ENCODE measurements at places on chromosomes 7 and 10.

DNA sequence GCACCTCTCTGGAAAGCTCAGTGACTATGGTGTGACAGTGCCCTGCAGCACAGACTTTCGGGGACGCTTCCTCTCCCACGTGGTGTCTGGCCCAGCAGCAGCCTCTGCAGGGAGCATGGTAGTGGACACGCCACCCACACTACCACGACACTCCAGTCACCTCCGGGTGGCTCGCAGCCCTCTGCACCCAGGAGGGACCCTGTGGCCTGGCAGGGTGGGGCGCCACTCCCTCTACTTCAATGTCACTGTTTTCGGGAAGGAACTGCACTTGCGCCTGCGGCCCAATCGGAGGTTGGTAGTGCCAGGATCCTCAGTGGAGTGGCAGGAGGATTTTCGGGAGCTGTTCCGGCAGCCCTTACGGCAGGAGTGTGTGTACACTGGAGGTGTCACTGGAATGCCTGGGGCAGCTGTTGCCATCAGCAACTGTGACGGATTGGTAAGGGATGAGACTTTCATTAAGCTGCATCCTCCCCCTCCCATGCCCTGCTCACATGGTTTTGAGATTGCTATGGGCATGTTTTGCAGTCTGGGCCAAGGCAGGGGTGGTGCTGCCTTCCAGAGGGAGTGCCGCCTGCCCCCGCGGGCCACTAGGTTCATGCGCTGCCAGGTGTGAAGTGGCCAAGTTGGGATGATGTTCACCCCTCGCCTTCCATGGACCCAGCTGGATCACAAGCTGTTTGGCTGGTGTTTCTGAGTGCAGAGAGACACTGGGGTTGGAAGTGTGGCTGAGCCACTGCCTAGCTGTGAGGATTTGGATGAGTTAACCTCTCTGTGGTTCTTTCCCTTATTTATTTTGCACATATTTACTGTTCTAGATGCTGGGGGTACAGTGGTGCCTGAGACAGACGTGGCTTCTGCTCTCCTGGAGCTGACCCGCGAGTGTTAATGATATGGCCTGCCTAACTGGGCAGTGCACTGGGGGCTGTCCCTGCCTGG lies 2.5 kb downstream of the ADAMTS14 start:
- no peak for DNase-seq

DNA sequence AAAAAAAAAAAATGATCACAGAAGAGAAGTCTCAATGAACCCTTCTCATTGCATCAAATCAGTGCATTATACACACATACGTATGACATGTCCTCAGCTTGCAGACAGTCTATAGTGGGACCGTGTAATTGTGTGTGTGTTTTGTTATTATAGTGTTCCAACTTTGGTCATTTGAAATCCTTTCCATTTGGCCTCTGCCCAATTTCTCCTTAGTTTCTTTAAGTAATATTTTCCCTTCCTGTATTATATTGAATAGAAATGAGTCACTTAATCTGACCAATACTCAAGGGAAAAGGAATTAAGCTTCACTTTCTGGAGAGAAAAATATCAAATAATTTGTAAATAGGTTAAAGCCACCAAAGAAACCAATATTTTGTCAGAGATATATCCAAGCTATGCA lies 415.5 kb upstream of the SORCS1 start:
- DNase-seq: no peak

GRCh38 chr10:114925587-114926586 lies 12.1 kb upstream of the TRUB1 start:
- no peak for DNase-seq

DNA sequence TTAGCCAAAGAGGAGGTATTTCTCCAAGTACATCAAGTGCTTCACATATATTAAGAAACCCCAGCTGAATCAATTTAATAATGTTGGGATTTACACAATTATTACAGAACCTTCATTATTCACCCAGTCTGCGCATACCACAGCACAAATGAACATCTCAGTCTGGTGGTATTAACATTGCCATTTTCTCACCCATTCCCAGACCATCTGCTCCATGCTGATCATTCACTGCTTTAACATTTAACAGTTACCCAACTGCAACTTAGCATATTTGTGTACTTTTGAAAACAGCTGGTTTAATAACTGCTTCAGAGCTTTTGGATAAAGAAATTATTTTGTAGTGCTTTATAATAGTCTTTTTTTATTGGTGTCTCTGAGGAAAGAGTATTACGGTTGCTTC lies 1072.1 kb downstream of the NXPH1 start:
- DNase-seq: no peak

DNA sequence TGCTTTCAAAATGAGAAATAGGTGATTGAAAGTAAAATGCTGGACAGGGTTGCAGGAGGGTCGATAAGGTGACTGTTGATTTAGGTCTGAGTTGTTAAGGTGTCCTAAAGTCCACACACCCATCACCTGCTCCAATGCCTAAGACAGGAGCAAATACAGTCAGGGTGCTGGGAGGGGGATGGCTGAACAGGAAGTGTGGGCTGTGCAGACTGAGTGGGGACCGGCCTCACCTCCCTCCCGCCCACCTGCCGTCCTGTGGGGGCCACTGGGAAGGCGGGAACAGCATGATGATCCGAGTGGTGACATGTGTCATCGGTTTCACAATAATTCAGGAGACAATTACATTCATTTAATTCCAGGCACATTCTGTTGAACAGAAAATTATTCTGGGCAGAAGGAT lies 260.8 kb downstream of the DNAJB6 start:
- DNase-seq: no peak

DNA sequence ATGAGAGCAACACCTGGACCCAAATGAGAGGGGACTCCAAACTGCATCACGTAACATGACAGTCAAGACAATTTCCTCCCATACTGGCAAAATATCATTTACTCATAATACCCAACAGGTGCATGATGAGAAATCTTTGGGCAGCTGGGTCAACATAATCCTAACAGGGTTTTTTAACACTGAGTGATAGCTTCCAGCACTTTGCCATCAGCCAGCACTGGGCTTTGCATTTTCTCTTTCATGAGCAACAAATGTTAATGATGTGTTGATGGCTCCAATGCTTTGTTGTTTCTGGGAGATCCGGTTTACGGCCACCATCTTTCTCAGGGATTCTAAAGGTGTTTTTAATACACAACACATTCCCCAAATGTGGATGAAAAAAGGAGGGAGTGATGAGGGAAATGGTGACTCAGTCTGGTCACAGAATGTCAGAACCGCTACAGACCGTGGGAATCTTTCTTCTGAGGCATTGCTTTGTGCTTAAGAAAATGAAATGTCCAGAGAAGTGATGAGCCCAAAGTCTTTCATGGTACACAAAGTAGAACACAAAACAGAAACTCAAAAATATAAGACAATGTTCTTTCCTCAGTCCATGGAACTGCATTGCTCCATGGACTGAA lies 705.7 kb upstream of the IGFBP3 start:
- DNase-seq: no peak

GRCh38 chr10:66637273-66638036 lies 288.4 kb upstream of the LRRTM3 start:
- no peak for DNase-seq

DNA sequence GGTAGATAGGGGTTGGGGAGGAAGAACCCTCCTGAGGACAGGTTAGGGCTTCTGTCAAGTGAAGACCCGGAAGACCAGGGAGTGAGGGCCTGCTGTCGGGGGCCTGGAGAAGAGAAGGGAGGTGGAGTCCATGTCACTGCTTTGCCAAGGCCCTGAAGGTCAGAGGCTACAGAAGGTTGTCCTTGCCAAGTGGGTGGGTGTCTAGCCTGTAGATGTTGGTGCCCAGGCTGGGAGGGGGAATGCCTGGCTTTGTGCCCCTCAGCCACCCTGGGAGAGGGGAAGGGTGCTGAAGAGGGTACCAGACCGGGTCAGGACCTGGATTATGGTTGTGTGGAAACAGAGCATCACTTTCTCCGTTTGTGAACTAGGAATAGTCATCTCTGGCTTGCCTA lies 67.2 kb upstream of the AQP1 start:
- DNase-seq: no peak

DNA sequence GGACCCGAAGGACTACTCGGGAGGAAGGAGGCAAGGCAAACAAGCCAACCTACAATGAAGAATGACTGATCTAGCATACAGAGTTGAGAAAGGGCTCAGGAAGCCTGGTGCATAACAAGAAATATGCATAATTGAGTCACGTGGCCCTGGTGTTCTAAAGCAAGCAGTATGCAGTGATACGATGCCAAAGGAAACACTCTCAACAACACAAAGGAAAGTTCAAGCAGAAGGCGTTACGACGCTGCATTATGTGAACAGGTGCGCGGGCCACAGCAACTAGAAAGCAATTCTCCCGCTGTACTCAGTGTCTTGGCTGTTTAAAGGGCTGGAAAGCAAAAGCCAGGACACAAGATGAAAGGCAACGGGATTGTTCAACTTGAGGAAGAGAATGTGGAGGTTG lies 100.8 kb downstream of the PRTFDC1 start:
- no peak for DNase-seq

- DNase-seq: no peak
Observed at GRCh38 chr7:23712368-23713284, 2.6 kb downstream of the STK31 start.

GRCh38 chr10:76463111-76463510 lies 1031.7 kb downstream of the LRMDA start:
- DNase-seq: no peak

- no peak for DNase-seq
Observed at GRCh38 chr7:42549866-42550485, 313.0 kb upstream of the GLI3 start.

GRCh38 chr7:13420726-13421125 lies 568.7 kb downstream of the ETV1 start:
- DNase-seq: no peak

DNA sequence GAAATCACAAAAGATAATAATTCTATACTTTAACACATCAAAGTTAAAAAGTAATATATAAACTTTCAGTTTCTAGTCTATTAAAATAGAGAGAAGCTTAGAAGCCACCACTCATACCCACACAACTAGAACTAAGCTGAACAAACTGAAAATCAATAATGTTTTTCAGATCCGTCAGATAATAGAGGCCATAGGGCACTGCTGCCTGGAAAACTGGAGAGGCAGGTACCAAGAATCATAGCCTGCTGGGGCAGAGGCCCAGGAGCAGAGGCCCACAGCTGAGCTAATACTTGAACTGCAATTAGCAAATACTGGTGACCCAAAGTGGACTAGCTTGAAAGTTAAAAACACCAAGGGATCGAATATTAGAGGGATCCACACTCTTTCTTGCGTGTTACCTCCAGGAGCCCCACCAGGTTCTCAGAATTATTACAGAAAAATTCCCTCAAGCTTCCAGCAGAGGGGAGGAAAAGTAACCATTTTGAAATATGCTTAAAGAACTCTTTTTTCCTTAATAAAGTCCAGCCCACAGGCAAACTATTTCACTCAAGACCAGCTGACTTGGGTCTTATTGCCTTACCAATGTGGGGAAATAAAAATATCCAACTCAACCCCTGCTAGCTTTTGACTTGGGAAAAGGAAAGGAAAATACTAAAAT lies 774.1 kb upstream of the IGFBP3 start:
- no peak for DNase-seq
